Activated T-cell treated with anti-CD3 and anti-CD28 coated beads, Interleukin-2, amount 50 U/mL, for 72 hours (primary cell): ENCODE measurements at places on chromosomes 1 and 21.

GRCh38 chr1:112935461-112936111, 20.4 kb downstream of the SLC16A1 start:
- no peak for DNase-seq

DNA sequence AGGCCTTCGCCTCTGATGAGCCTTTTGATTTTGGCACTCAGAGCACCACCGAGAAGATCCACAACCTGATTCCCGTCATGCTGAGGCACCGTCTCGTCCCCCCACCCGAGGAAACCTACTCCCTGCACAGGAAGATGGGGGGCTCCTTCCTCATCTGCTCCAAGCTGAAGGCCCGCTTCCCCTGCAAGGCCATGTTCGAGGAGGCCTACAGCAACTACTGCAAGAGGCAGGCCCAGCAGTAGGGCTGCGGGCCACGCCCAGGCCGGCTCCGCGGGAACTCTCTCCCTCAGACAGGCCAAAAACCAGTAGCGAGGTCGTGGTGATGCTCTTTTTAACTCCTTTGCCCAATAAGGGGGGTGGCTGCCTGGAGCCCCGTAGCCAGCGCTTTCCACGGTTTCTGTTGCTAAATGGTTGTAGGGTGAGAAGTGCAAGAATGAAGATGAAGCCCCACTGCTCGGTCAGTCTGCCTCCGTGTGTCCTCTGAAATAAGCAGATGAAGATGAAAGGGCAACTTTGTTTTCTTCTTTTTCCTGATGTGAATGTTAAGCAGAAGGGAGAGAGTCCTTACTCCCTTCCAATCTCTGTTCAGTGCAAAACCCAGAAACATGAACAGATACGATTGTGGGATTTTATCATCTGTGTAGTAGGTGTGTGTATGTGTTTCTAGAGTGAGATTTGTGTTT, 46.5 kb downstream of the COQ8A start:
- DNase-seq, result no peak

GRCh38 chr1:216604771-216605170, 118.5 kb downstream of the ESRRG start:
- DNase-seq, result no peak

- DNase-seq, result no peak
Observed at GRCh38 chr1:174337000-174337681, 110.6 kb upstream of the GPR52 start.

- no peak for DNase-seq
Observed at GRCh38 chr1:30751830-30752650, 5.5 kb downstream of the LAPTM5 start.

GRCh38 chr1:160747717-160748116, 8.7 kb downstream of the SLAMF7 start:
- no peak for DNase-seq

GRCh38 chr1:20164694-20165202, 21.1 kb upstream of the UBXN10 start:
- no peak for DNase-seq

GRCh38 chr1:154813300-154813816, 56.7 kb downstream of the KCNN3 start:
- no peak for DNase-seq

DNA sequence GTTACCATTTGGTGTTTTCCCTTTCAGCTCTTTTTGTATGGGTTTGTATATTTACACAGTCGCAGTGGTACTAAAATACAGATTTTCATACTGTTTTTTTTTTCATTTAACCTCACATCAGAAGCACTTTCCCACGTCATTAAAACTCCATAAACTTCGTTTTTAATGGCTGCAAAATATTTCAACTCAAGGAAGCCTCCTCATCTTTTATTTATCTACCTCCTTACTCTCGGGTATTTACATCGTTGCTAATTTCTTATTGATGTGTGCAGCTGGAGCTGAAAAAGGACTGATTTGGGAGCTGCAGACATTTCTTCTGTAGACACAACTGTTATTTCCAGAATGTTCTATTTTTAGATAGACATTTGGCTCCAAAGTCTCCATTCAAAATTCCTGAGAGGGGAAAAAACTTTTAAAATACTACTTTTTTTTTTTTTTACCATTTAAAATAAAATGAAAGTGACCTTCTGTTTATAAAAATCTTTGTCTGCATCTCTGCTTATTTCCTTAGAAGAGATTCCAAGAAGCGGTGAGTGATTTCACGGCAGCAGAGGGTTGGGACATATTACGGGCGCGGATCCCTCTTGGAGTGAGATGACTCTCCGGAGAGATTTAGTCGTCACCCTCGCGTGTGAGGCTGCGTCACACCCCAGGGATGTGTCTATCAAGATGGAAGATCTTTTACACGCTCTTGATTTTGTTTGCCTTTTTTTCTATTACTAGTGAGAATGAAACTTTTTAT, 10.1 kb downstream of the RUNX3 start:
- peak; percentile 70 for DNase-seq

DNA sequence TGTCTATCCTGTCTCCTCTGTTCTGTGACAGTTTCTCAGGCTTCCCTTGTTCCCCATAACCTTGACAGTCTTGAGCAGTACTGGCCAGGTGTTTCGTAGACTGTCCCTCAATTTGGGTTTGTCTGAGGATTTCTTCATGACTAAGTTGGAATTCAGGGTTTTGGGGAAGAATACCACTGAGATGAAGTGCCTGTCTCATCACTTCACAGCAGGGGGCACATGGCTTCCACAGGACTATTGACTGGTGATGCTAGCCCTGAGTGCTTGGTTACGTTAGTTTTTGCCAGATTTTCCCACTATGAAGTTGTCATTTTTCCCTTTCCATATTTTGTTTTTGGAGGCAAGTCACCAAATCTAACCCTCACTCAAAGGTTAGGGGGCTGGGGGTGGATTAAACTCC, 45.7 kb downstream of the CDCP2 start:
- no peak for DNase-seq

DNA sequence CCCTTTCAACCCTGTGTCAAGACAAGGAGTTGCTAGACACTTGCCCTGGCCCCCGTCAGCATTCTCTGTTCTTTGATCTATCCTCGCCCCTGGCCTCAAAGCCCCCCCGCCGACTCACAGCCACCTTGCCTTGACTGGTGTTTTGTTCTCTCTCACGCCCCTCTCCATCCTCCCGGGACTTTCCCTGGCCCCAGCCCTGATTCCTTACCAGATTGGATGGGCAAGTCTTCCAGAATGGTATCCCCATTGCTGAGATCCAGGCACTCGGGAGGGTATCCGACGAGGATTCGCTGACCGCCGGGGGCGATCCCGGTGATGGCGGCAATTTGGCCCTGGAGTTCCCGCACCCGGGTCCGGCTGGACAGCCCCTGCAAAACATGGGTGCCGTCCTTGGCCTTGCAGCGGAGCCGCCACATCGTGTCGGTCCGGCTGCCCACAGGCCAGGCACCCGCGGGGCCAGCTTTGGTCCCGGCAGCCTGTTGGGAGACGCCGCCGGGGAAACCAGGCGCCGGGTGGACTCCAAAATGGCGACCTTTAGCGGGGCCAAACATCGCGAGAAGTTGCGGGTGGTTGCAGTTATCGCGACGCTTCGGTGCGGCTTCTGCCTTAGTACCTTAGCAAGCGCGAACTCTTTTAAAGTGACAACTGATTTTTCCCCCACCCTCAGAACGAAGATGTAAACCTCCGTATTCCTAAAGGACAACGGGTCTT, 373 bp downstream of the YOD1 start:
- DNase-seq, result peak; percentile 91

DNA sequence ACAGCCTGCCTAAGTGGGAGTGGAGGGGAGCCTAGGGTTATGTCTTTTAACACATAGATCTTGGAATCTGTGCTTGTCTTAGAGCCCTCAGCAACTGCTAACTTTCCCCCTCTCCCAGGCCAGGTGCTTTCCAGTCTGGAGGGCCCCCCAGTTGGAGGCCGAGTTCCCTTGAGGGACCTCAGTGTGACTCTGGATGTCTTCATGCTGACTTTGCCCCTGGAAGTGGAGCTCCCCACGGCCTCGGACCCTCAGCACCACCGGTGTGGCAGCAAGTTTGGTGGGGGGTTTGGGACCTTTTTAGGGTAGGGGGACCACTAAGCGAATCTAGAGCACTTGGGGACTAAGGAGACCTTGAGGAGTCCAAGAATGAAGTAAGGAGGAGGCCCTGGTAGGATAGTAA, 22.9 kb downstream of the HYI start:
- DNase-seq, result no peak

DNA sequence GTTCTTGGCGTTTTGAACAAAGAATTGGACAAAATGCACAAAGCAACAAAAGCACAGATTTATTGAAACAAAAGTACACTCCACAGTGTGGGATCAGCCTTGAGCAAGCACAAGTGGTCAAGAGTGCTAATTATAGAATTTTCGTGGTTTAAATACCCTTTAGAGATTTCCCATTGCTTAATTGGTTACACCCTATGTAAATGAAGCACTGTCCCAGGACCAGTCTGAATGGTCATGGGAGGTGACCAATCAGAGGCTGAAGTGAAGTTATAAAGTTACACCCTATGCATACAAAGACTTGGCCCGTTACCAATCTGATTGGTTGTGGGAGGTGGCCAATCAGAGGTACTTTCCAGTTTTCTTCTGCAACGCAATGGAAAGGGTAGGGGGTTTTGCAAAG, 223.6 kb downstream of the CENPF start:
- DNase-seq, result no peak

- no peak for DNase-seq
Observed at GRCh38 chr1:87450136-87450535, 121.5 kb downstream of the LMO4 start.

DNA sequence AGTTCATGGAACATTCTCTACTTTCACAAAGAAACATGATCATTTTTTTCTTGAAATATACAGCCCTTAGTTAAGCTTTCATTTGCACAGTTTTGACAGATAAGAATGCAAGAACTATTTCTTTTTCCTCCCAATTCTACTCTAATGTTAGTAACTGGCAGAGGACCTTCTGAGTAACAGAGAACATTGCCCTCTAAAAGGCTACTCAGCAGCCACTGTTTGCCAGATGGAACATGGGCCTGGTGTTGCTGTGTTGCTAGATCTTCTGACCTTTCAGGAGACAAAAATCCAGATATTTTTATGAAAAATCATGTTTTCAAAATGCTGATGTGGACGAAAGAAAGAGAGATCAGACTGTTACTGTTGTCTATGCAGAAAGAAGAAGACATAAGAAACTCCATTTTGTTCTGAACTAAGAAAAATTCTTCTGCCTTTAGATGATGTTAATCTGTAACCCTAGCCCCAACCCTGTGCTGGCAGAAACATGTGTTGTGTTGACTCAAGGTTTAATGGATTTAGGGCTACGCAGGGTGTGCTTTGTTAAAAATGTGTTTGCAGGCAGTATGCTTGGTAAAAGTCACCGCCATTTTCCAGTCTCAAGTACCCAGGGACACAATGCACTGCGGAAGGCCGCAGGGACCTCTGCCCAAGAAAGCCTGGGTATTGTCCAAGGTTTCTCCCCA, 2.9 kb upstream of the PRDX6 start:
- no peak for DNase-seq

DNA sequence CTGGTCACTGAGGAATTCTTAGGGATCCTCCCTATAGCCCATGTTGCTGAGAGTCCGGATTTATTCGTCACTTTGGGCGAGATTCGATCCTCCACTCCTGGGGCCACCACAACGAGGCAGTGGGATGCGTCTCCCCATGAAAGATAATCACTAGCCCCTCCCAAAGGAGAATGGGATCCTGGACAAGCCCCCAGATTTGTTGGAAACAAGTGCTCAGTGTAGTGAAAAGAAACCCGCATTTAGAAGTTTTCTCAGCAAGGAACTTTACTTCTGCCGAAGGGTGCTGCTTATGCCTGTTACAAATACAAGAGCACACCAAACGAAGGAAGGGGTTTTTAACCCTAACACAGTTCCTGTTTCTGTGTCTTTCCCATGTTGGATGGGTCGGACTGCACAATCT, 83.3 kb downstream of the ZFYVE9 start:
- DNase-seq, result no peak

DNA sequence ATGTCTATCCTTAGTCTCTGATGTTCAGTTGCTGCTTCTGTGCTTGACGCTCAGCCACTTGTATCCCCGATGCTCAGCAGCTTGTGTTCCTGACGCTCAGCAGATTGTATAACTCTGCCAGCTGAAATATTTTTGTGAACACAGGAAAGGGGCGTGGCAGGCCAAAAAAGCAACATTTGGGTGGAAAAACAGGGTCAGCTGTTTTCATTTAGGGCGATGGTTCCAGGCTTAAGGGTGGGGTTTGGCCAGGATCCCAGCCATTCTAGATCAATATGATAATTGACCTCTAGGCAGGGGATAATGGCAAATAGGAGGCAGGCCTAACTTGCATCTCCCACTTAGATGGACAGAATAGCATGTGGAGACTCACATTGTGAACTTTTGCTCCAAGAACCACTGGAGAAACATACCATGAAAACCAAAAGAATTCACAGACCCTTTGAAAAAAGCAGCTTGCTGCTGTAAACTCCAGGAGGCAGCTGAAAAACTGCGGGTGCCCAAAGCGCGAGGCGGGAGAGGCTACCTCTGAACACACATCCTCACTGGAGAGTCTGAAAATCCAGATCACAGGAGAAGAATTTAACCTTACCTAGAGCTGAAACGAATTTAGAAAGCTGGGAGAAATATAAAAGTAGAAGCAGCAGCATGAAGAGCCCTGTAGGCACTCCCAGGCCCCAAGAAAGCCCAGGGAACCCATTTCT, 58.3 kb downstream of the ZNF648 start:
- no peak for DNase-seq

DNA sequence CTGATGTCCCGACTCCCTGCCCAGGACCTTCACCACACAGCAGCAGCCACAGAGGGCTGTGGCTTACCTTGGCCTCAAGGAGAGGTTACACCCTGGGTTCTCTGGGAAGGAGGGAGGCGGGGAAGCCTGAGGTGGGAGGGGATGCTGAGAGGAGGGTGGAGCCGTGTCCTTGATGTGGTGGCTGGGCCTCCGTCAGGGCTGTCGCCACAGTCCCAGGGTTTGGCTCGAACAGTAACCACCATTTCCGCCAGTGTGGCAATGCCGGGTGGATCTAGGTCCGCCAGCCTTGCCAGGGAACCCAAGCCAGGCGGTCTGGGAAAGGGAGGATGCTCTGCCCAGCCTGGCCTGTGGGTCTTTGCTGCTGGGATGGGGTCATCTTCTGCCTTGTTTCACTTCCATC, 18.4 kb upstream of the CDCA8 start:
- DNase-seq, result peak; percentile 47

- no peak for DNase-seq
Observed at GRCh38 chr21:33199100-33199464, 30.7 kb upstream of the IFNAR2 start.

DNA sequence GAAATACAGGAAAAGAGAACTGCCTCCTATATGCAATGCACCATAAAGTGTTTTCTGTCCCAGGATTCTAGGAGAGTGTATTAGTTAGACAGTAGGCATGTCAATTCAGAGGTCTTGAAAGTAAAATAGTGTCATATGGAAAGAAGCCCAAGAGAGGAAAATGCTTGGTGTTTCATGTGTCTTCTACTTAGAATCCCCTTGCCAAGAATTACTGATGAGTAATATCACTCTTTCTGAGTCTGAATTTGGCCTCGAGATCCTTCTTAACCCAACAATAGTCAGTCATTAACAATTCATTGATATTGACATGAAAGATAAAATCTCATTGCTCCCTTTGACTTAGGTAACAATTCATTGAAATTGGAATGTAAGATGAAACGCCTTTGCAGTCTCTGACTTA, 972.2 kb downstream of the TTLL7 start:
- no peak for DNase-seq
